ENCODE measurements at places on chromosomes 6 and 20.

DNA sequence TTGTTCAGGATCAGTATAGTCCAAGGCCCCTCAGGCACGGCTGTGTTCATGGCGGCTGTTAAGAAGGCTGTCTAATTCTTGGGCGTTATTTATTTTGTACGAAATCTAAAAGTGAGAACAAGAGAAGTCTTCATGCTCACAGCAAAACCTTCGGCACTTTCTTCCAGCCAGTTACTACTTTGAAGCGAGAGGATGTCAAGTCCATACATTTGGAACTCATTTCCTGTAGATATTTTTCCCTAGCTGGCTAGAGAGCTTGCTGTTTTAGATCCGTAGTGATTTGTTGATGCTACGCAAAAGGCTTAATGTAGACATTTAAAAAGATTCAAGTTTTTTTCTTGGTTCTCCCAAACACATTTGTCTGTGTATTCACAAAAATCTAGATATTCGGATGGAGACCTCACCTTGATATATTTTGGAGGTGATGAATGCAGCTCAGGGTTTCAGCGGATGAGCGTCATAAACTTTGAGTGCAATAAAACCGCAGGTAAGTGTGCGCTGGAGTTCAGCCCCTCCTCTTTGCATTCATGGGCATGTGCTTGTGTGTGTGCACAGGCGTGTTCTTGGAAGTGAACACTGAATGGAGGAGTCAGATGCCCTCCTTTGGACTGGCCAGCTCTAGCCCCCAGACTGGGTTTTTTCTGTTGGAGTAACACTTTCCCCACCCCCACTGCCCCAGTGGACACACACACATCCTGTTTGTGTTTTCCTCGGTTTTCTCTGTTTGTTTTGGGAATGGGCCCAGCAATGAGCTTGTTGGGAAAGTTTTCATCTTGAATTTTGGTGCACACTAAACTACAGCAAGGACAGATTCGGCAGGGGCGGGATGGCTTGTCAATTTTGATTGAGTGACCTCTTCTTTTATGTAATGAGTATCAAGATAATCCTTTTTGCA is 65.4 kb downstream of the IGF2R start:
- no peak for DNase-seq

GRCh38 chr6:145044641-145045246 is 690.6 kb downstream of the EPM2A start:
- DNase-seq: peak; percentile 10

- no peak for DNase-seq
Observed at GRCh38 chr20:2316847-2317495, 21.2 kb downstream of the TGM3 start.

GRCh38 chr6:10297832-10298231 is 117.0 kb downstream of the TFAP2A start:
- no peak for DNase-seq

DNA sequence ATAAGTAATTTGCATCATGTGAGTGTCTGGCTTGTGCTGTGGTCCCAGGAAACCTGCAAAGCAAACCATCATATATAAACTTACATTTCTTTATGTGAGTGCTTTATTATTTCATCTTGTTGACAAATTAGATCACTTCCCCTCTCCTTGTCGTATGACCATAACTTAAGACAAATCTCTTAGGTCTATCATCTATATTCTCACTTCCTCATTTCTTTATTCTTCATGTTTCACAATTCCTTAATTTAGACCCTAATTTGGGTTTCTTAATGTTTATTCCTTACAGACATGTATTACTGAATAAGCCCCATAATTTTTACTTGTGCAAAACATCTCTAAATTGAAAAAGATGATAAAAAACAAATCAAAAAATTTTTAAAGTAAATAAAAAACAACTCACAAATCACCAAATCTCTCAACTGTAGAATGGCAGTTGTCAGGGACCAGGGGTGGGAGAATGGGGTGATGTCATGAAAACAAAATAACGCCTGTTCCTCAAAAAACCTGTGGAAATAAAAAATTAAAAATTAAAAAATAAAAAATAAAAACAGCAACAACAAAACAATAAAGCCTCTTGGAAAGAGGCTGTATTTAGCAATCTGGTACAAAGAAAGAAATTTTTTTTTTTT is 49.5 kb upstream of the FBXO30 start:
- DNase-seq: peak; percentile 73

GRCh38 chr6:73180076-73180738 is 45.1 kb downstream of the KHDC1L start:
- no peak for DNase-seq

DNA sequence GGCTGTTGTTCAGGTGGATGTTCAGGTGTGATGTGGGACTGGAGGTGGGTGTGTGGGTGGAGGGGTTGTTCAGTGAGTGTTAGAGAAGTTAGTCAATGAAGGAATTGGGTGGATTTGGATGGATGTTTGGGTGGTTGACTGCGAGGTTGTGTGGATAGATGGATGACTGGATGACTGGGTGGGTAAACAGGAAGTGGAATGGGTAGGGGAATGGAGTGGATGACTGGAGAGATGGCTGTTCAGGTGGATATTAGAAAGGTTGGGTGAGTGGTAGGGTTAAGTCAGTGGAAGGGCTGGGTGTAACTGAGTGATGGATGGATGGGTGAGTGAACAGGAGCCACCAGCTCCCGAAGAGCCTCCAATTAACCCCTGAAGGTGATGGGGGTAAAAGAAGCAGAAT is 27.9 kb downstream of the JPH2 start:
- no peak for DNase-seq

DNA sequence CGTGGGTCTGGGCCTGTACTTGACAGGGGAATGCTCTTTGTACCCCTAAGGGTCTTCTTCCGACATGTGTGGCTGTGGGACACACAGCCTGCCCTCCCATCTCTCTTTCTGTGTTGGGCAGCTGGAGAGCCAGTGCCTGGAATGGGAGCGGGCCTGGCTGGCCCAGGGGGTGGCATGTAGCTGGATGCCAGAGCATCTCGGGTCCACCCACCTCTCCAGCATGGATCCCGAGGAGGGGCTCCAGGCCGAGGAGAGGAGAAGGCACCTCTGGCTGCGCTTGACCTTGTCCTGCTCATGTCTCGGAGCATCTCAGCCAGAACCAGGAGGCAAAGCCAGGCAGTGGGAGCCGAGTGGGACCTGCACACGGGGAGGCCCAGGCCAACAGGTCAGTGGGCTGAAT is 16.0 kb downstream of the CDH4 start:
- DNase-seq: no peak

DNA sequence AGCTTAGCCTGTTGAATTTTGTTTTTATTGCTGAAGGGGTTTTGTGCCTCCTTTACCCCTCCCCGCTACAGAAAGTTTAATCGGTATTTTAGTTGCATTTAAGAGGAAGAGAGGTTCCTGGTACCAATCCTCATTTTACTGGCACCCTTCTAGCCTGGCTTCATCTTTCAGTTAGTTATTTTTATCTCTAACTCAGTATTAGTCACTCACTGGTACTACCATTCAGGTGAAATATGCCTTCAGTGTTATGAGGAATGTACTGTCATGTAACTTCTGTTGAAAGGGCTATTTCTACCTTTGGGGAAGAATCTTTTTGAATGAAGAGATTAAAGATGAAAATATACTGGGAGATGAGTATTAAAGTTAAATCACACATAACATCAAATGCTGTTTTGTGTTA is 211.8 kb downstream of the CDKAL1 start:
- no peak for DNase-seq

GRCh38 chr6:160238761-160239751 is 19.6 kb downstream of the SLC22A2 start:
- no peak for DNase-seq

GRCh38 chr6:119110601-119111548 is 32.4 kb upstream of the FAM184A start:
- peak; percentile 71 for DNase-seq

DNA sequence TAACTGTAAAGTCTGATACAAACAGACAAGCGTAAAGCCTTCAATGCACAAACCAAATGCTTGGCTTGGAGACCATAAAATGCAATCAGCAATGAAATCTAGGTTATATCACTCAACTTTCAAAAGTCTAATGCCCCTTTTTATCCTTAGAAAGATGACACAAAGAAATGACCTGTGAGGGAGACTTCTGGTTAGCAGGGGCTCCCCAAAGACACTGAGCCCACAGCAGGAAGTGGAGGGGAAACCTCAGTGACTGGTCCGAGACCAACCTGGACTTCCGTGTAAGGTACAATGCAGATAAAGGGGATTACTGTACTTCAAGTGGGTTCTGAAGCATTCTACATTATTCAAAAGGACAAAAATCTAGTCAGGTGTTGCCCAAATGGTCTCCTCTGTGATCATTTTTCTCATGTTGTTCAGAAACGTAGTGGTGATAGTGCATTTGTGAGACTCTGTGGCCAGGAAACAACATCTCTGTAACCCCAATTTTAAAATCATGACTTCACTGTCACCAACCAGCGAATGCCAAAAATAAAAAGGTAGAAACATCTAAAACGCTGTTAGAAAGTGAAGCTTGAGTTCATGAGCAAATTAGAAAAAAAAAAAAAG is 88.2 kb downstream of the HIVEP2 start:
- no peak for DNase-seq
